ENCODE measurements at places on chromosomes 2 and 18.

GRCh38 chr2:97992836-97993825 lies 2.6 kb downstream of the TMEM131 start:
- DNase-seq = no peak

- no peak for DNase-seq
These were observed 88.2 kb downstream of the GALNT14 start for GRCh38 chr2:31049916-31050588.

DNA sequence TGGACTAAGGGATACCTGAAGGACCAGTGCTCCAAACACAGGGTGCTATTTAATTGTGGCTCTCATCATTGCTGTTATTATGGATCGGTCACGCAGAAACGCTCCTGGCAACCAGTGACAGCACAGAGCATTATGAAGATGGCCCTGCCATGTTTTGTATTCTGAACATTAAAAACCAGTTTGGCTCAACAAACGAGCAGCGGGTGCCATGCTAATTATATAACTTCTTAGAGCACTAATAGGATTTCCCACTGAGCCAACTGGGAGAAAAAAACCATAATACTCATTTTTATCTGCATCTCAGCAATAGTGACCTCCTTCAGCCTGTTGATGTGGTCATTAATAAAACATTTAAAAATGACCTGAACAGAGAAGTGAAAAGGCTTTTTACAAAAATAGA lies 212.8 kb downstream of the STK39 start:
- no peak for DNase-seq

DNA sequence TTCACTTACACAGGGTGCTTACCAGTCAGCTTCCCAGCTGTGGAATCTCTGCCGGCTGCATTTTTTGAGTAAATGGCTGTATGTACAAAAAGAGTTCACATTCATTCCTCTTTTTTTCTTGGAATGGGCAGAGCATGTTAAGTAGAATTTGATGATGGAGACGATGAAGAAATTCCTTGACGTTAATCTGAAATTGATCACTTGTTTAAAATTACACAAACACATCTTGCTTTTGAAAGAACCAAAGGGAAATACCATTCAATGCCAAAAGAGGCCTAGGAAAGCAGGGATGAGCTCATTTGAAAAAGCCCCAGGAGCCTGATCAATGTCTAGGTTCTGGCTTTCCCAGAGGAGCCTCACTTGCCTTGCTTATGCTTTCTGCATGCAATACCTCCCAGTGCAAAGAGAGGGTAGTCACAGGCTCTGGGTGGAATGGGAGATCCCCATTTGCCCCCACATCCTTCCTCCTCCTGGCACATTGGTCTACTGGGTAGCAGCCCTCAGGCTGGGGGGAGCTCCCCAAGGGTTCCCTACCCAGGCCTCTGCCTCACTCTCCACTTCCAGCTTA lies 12.3 kb upstream of the SMAD7 start:
- no peak for DNase-seq

- DNase-seq = no peak
These were observed 10.4 kb upstream of the DOCK10 start for GRCh38 chr2:225052703-225053102.

- no peak for DNase-seq
These were observed 3.3 kb downstream of the HOXD3 start for GRCh38 chr2:176160251-176160985.

DNA sequence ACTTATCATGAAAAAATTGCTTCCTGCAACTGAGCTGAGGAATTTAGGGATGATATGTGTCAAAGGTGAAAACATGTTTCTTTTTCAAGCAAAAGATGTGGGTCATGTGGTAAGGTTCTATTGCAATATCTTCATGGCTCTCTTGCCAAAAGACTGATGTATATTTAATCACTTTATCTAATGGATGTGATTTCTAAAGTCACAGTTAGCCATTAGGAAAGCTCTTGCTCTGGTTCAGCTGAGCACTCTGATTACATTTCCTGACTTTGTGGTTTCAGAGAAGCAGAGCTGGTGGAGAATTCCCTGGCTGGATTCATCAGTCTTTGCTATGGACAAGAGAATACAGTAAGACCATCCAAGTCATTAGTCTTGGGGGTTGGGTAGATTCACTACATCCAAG lies 24.4 kb downstream of the SCN9A start:
- DNase-seq = no peak

GRCh38 chr18:1053331-1054315 lies 149.0 kb downstream of the ADCYAP1 start:
- no peak for DNase-seq

GRCh38 chr2:136310797-136311603 lies 193.1 kb upstream of the CXCR4 start:
- no peak for DNase-seq

DNA sequence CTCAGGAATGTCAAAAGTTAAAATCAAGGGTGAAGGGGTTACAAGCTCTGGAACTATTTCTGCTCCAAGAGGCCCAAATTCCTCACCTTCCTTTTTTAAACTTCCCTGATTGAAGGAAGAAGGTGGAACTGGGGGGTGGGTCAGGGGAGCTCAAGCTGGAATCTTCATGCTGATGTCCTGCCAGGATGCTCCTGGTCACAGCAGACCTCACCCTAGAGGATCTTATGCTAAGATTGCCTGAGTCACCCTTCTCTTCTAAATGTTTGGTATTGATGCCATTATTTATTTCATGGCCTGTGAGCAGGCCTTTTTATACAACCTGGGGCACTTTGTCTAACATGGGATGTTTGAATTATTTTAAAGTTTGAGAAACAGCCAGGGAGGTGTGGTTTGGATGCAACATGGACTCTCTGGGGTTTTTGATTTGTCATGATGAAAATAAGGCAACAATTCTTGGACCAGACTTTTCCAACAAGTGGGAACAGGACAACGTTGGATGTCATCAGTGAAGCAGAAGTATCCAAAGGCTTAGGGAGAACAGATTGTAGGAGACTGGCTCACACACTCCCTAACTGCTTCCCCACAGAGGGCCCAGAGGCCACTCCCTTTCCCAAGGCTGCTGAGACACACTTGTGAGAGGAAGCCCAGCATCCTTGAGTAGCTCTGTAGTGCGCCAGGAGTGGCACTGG lies 420.2 kb upstream of the MEX3C start:
- DNase-seq = no peak

GRCh38 chr2:237867465-237867864 lies 8.0 kb downstream of the RAMP1 start:
- no peak for DNase-seq

DNA sequence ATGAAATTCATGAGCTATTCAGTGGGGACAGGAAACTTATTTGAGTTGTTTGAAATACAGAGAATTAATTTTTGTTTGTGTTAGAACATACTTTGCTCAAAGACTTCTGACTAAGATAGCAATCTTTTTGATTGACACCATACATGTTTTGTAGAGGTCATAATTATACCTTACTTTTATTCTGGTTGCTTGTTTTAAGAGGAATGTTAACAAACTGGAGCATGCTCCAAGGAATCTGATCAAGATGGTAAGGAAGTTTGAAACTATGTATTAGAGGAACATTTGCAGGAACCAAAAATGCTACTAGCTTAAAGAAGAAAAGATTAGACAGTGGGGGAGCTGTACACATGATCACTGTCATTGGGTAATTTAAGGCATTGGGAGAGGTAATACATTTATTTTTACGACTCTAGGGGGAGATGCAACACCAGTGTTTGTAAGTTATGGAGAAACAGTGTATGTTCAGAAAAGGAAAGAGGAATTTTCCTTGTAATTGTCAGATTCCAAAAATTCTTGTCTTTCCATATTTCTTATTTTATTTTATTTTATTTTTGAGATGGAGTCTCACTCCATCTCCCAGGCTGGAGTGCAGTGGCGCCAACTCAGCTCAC lies 8.0 kb downstream of the AGFG1 start:
- DNase-seq = no peak

DNA sequence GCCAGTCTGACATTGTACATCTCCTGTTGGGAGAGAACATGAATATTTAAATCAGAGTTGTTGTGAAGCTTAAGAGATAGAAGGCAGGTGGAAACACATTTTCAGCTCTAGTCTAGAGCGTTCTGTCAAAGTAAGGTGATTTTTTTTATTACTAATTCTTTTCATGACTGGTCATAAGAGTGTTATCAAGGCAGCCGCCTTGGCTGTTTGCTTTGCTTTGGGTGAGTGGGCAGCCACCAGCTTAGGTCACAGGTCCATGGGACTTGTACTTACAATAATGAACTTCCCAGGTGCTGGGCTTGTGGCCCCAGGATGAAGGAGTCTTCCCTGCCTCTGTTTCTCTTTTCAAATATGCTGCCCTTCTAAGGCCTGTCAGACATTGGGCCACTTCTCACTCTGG lies 256.3 kb downstream of the SRBD1 start:
- no peak for DNase-seq

DNA sequence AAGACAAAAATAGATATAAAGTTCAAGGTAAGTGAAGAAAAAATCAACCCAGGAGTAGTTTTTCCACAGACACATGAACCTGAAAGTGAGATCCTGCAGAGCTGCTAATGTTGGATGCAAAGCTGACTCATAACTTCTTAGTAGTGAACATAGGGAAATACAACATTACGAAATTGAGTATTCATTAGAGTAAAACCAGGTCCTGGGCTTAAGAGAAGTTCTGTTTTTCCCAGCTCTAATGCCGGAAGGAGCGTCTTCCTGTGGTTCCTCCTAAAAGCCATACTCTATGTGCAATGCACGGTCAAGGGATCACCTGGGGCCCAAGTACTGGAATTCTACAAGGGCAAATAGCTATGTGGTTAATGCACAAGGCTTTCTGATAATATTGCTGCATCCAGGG lies 141.7 kb downstream of the RBMS1 start:
- DNase-seq = no peak

- no peak for DNase-seq
These were observed 51.8 kb downstream of the SH3RF3 start for GRCh38 chr2:109180786-109181185.

DNA sequence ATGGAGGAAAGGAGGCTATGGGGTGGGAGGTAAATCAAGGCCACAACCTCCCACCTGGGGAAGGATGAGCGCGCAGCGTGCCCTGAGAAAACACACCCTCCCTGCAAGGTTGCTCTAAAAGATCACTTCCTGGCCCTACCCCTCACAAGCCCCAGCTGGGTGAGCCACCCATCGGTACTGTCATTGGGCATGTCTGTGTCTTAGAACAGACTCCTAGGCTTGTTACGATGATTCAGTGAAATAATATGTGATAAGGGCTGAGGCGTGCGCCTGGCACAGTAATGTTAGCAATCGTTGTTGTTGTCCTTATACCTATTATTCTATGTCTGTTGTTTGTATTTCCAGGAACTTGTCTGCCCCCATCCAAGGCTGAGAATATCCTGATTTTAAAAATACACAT lies 175.1 kb downstream of the ZFP36L2 start:
- DNase-seq = no peak

GRCh38 chr2:176078541-176079284 lies 5.0 kb downstream of the EVX2 start:
- no peak for DNase-seq

DNA sequence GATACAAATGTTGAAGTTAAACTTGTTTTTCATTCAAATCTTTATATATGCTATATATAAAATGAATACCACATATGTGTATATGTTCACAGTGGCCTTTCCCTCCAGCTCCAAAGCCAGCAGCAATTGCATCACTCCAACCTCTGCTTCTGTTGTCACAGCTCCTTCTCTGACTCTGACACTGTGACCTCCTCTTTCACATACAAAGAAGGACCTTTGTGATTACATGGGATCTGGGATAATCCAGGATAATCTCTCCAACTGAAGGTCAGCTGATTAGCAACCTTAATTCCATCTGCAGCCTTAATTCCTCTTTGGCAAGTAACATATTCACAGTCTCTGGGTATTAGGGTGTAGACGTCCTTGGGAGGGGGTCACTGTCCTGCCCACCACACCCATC lies 8.4 kb downstream of the FLACC1 start:
- no peak for DNase-seq

GRCh38 chr2:220129391-220129790 lies 502.0 kb downstream of the SLC4A3 start:
- DNase-seq = no peak

DNA sequence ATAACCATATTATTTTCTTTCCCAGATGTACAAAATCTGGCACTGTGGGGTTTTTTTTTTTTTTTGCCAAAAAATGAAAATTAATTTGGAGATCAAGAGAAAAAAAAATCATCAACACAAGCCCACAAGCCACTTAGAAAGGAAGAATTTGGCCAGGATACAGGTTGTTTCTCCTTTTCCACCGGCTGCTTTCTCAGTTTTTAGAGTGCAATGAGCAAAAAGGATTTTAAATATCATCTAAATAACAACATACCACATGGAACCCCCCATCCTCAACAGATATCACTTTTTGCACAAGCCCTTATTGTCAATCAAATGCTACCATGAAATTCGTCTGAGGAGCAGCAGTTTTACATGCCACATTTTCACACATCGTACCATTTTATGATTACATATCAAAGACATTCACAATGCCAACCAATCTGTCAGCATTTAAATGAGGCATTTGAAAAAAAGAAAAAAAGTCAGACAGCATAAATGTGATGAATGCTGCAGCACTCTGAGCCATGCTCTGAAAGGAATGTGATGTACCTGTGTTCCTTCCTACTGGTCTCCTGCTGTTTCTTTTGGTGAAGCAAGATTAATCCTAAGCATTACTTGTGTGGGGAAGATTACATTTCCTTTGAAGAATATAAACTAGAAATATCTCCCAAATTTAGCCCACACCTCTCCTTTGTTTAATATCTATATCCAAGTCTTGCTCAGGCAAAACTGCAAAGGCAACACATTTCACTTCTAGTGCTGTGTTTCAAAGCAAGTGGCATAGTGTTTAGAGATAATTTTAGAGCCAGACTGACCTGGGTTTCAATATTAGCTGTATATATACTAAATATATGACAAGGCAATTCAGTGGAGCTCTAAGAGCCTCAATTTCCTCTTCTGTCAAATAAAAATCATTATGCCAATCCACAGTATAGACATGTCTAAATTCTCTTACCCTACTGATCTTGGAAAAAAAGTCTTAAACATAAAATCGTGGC lies 391.3 kb downstream of the CMPK2 start:
- DNase-seq = no peak

DNA sequence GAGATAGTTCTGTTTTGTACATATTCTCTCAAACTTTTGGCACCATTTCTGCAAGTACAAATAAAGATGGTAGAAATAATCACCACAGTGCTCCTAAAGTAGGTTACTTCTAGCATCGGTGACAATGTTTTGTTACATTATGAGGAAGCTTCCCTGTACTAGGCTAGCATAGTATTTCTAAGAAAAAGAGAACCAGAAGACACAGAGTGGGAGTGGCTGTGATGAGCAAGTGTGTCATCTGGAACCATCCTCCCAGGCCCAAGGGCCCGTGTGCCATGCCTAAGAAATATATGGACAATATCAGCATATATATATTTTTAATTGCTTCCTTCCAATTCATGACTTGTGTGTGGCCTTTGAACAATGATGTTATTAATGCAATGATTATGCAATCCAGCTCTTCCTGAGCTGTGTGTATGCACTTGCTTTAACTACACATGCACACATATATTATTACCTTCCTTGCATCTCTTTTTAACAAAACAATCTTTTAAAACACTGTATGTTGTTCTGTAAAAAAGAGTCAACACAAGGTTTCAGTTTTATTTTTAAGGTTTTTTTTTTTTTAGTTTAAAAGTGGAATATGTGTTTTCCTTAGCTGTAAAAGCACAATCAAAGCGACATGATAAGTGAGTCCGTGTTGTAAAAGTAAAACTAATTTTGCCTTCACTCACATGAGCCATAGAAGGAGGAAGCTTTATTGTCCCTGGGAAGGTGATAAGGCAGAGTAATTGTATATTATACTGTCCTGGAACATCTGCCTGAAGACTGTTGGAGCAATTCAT lies 303.9 kb downstream of the ZNF407 start:
- DNase-seq = no peak
